Activated CD8-positive, alpha-beta memory T cell treated with anti-CD3 and anti-CD28 coated beads, Interleukin-2, amount 10 ng/mL, durations not matched to agents 7 days and 5 days (primary cell): ENCODE measurements at places on chromosomes 4 and X. TPM values are rescaled to one million over a fixed set of nuclear protein-coding genes. Genes with fewer than 3 reads are reported as not detected.

DNA sequence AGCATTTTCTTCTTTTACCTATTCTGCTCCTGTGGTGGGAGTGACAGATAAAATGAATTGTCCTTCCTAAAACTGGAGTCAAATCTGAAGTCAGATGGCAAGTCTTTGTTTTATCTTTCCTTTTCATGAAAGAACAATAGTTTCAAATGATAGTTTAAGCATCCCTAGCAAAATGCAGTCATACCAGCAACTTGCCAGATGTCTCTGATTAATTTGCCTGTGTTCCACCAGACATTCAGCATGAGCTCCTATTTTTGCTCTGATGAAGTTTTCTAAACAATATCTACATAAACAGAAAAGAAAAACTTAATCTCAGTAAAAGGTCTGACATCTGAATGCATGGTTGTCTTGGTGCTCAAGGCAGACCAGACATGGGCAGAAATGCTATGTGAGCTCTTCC lies 15.2 kb downstream of the PRKG2 start:
- no peak overlapping the region for H3K27ac ChIP-seq
- H3K36me3 ChIP-seq = no peaks in the 10 kb centered on the region
- no peak for DNase-seq
- H3K4me3 ChIP-seq = no peak overlapping the region

DNA sequence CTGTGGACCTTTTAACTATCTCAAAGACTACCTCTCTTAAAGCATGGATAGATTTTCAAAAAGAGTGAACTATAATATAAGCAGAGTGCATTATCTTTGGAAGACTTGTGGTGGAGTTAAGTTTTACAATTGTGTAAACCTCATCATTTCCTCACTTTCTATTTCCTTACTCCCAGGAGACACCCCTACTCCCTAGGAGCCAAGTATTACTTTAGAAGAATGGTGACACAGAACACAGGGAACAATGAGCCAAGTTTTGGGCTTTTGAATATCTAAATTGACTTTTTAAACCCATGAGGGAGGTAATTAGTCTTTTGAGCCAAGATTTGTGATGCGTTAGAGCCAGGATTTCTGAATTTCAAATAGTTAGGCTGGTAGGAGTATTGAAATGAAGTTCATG lies 78.9 kb upstream of the UNC5C start:
- no peaks in the 10 kb centered on the region for H3K4me1 ChIP-seq
- H3K27ac ChIP-seq = no peak overlapping the region
- no peaks in the 10 kb centered on the region for H3K27me3 ChIP-seq
- H3K4me3 ChIP-seq = no peak overlapping the region

DNA sequence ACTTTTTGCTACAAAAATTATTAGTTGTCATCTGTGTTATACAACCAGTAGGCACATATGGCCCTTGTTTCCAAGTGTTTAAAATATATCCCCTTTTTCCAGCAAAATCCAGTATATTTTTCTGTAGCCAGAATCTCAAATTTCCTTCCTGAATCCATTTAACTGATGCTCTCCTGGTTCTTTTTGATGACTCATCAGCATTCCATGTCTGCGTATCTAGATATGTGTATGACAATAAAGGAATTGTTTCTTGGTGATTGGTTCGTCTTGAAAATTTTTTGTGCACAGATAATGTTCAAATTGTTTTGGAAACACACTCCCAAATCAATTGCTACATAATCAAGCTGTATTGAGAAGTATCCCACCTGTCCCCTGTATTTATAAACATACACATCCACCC lies 98.3 kb downstream of the ITM2A start:
- H3K36me3 ChIP-seq = peaks cover 2% of the 10 kb centered on the region
- DNase-seq = no peak
- no peaks in the 10 kb centered on the region for H3K27me3 ChIP-seq
- peaks cover 53% of the 10 kb centered on the region for H3K4me1 ChIP-seq

GRCh38 chr4:144304025-144304424 lies 163.5 kb upstream of the GYPA start:
- no peaks in the 10 kb centered on the region for H3K4me1 ChIP-seq
- no peaks in the 10 kb centered on the region for H3K27me3 ChIP-seq
- no peak overlapping the region for H3K27ac ChIP-seq
- DNase-seq = no peak
- no peaks in the 10 kb centered on the region for H3K36me3 ChIP-seq
- H3K4me3 ChIP-seq = no peak overlapping the region

DNA sequence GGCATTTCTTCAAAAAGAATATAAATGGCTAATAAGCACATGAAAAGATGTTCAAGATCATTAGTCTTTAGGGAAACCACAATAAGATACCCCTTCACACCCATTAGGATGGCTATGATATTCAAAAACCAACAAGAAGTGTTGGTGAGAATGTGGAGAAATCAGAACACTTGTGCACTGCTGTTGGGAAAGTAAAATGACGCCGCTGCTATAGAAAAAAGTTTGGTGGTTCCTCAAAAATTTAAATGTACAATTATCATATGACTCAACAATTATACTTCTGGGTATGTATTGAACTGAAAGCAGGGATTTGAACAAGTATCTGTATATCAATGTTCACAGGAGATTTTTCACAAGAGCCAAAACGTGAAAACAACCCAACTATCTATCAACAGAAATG lies 29.4 kb upstream of the NEUROG2 start:
- no peak for DNase-seq
- no peaks in the 10 kb centered on the region for H3K4me1 ChIP-seq

DNA sequence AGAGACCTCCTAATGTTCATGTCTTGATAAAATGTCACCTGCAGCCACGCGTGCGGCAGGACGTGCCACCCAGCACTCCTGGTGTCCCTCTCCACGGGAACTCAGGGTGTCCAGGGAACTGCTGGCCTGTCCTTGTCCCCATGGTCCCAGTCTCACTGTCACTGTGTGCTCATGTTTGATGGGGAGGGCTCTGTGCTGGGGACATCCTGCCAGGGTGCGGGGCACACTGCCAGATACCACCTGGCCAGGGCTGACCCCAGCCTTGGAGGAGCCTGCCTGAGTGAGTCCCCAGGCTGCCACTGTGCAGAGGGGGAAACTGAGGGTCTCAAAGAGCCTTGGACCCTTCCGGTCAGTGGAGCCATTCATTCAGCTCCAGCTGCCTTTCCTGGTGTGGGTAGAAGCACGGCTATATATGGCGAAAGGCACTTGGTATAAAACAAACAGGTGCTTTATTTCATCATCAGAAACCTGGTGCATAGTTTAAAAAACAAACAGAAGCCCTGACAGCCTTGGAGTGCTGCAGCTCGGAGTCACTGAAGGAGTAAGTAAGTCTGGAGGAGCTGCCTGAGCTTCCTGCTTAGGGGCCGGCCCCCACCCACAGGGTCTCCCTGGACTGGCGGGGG lies 33.0 kb downstream of the NOP14 start:
- peak overlapping the region; percentile 35 for H3K27ac ChIP-seq
- H3K4me3 ChIP-seq = no peak overlapping the region
- no peak for DNase-seq
- H3K27me3 ChIP-seq = no peaks in the 10 kb centered on the region
- peaks cover 36% of the 10 kb centered on the region for H3K36me3 ChIP-seq

DNA sequence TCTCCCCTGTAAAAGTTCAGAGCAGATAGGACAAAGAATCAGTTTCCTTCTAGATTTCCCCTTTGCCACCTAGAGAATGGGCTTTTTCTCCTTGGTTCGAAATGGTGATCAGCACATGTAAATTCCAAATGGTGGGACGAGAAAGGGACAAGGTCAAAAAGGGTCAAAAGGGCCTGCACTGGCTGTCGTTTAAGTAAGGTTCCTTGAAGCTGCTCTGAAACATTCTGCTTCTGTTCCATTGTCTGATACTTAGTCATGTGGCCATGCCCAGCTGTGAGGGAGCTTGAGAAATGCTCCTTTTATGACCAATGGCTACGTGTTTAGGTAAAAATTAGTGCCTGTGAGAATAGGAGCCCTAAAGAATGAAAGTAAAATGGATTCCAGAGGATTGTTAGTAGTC lies 165.9 kb upstream of the CENPE start:
- no peaks in the 10 kb centered on the region for H3K4me1 ChIP-seq
- no peak overlapping the region for H3K4me3 ChIP-seq
- no peaks in the 10 kb centered on the region for H3K27me3 ChIP-seq
- H3K36me3 ChIP-seq = no peaks in the 10 kb centered on the region

DNA sequence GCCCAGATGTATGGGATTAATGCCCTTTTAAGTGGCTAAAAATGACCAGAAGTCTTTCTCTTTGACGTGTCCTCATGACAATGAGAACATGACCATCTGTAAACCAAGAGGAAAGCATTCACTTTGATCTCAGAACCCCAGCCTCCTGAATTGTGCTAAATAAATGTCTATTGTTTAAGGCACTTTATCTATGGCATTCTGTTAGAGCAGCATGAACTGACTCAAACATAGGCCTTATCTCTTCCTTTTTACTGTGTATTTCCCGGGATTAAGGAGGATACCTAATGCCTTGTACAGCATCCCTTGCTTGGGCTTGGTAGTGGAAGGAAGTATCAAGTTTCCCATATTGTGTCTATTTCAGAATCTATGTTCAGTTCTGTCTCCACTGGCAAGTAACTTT lies 47.2 kb upstream of the HS3ST1 start:
- H3K27me3 ChIP-seq = no peaks in the 10 kb centered on the region
- H3K36me3 ChIP-seq = peaks cover 28% of the 10 kb centered on the region
- no peak for DNase-seq

- H3K4me3 ChIP-seq = peak overlapping the region; percentile 23
- peak overlapping the region; percentile 55 for H3K27ac ChIP-seq
- peaks cover 50% of the 10 kb centered on the region for H3K27me3 ChIP-seq
These were observed 812 bp downstream of the FAT1 start for GRCh38 chr4:186722796-186723291.

GRCh38 chrX:110397339-110397738 lies 38.7 kb downstream of the RTL9 start:
- H3K27me3 ChIP-seq = peaks cover 3% of the 10 kb centered on the region
- H3K4me3 ChIP-seq = no peak overlapping the region
- no peaks in the 10 kb centered on the region for H3K4me1 ChIP-seq
- H3K27ac ChIP-seq = no peak overlapping the region
- no peak for DNase-seq

DNA sequence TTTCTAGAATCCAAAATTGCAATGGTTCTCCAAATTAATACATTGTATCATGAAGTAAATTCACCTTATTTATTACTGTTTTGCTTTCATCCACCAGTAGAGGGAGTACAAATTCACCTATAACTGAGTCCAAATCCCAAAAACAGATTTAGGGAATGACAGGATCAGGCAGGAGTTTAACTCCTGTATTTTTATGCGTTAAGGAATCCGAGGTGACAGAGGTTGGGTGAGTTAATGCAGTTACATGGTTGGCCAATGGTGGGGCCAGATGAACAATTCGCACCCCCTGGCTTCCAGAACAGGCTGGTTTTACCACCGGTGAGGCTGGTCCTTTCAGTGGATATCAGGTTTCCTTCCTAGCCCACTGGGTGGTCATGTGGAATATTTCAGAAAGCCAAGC lies 82.4 kb downstream of the MTNR1A start:
- no peaks in the 10 kb centered on the region for H3K27me3 ChIP-seq
- no peaks in the 10 kb centered on the region for H3K4me1 ChIP-seq
- H3K27ac ChIP-seq = no peak overlapping the region
- no peak for DNase-seq

GRCh38 chrX:125093852-125094251 lies 225.8 kb upstream of the TEX13C start:
- H3K36me3 ChIP-seq = no peaks in the 10 kb centered on the region
- no peak overlapping the region for H3K4me3 ChIP-seq
- no peak for DNase-seq
- no peaks in the 10 kb centered on the region for H3K27me3 ChIP-seq

DNA sequence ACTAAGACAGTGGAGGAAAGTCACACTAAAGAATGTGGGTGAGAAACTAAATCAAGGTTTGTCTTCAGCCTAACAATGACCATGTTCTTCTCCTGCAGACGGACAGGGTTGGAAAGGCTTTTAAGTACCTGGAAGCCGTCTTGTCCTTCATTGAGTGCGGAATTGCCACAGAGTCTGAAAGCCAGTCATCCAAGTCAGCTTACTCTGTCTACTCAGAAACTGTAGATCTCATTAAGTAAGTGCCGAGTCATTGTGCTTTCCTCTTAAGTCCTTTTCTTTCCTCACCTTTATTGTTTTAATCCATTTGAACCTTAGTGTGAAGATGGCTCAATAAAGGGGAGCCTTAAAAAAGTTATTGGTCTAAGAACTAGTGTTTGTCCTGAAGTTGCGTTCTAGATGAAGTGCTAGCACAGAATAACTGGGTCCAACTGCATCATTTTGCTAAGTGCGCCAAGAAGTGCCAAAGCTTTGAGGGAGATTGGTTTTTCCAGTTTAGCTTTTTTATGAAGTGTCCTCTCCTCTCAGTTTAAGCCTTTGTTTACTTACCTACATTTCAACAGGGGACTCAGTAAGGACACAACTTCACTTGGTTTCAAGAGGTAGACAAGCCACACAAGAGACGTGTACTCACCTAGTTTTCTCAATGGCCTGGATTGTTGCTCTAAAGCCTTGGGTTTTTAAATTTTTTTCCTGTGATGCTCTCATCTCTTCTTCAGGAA lies 89.3 kb downstream of the KLHL8 start:
- peaks cover 13% of the 10 kb centered on the region for H3K4me1 ChIP-seq
- DNase-seq = no peak
- H3K36me3 ChIP-seq = peaks cover 65% of the 10 kb centered on the region
- H3K4me3 ChIP-seq = no peak overlapping the region

- no peak overlapping the region for H3K27ac ChIP-seq
- H3K27me3 ChIP-seq = no peaks in the 10 kb centered on the region
- H3K36me3 ChIP-seq = no peaks in the 10 kb centered on the region
- no peak for DNase-seq
- no peak overlapping the region for H3K4me3 ChIP-seq
These were observed 258.6 kb downstream of the FAT4 start for GRCh38 chr4:125573368-125573767.

GRCh38 chr4:103097112-103097511 lies 2.5 kb downstream of the BDH2 start:
- no peak for DNase-seq
- peaks cover 35% of the 10 kb centered on the region for H3K4me1 ChIP-seq
- H3K36me3 ChIP-seq = peaks cover 2% of the 10 kb centered on the region
- no peak overlapping the region for H3K27ac ChIP-seq
- no peak overlapping the region for H3K4me3 ChIP-seq
- H3K27me3 ChIP-seq = no peaks in the 10 kb centered on the region

DNA sequence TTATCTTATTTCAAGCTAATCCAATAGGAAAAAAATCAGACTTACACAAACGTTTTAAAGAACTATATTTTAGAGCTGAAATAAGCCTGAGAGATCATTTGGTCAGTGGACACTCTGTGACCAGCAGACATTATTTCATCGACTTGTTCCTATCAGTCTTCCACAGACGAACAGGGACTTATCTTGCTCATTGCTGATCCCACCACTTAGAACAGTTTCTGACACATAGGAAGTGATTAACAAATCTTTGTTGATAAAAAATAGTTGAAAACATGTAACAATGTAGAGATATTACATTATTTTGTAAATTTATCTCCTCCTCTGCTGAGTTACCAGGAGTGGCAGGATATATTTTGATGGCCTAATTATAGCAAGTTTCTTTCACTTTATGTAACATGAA lies 65.8 kb downstream of the TAPT1 start:
- H3K4me3 ChIP-seq = no peak overlapping the region
- DNase-seq = no peak
- H3K27ac ChIP-seq = no peak overlapping the region
- no peaks in the 10 kb centered on the region for H3K27me3 ChIP-seq
- H3K36me3 ChIP-seq = peaks cover 14% of the 10 kb centered on the region

GRCh38 chr4:23970201-23970850 lies 80.5 kb upstream of the PPARGC1A start:
- no peak for DNase-seq
- no peaks in the 10 kb centered on the region for H3K4me1 ChIP-seq
- no peak overlapping the region for H3K27ac ChIP-seq
- H3K4me3 ChIP-seq = no peak overlapping the region
- H3K27me3 ChIP-seq = no peaks in the 10 kb centered on the region

Gene TCEAL2
- total RNA-seq = not detected

Gene LINC00632
- not detected for total RNA-seq

Gene TMEM156
- total RNA-seq = 18.8 TPM

Gene MAGEA9B
- not detected for total RNA-seq

Gene REELD1
- not detected for total RNA-seq
